Stimulated activated CD4-positive, alpha-beta T cell treated with anti-CD3 and anti-CD28 coated beads, TNF-alpha, amount 100 ng/mL, for 24 hours (primary cell): ENCODE measurements at places on chromosomes 12 and 14.
A peak's percentile ranks its signal among the peaks of the same experiment; 100 is the strongest.

- no peak for DNase-seq
These were observed 5.4 kb upstream of the NR4A1 start for GRCh38 chr12:52045794-52046199.

DNA sequence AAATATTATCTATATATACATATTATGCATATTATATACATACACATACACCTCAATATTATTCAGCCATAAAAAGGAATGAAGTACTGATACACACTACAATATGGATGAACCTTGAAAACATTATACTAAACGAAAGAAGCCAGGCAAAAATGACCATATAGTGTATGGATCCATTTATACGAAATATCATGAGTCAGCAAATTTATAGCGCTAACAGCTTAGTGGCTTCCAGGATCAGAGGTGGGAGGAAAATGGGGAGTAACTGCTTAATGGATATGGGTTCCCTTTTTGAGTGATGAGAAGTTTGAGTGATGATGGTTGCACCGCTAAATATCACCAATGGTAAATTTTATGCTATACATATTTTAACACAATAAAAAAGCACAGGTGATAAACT lies 32.7 kb downstream of the PTGER2 start:
- no peak for DNase-seq

GRCh38 chr14:68780358-68781160 lies 12.3 kb downstream of the ZFP36L1 start:
- no peak for DNase-seq

- no peak for DNase-seq
These were observed 182.5 kb upstream of the RGS6 start for GRCh38 chr14:71749613-71750238.

- no peak for DNase-seq
These were observed 21.7 kb downstream of the GNS start for GRCh38 chr12:64737539-64737938.

DNA sequence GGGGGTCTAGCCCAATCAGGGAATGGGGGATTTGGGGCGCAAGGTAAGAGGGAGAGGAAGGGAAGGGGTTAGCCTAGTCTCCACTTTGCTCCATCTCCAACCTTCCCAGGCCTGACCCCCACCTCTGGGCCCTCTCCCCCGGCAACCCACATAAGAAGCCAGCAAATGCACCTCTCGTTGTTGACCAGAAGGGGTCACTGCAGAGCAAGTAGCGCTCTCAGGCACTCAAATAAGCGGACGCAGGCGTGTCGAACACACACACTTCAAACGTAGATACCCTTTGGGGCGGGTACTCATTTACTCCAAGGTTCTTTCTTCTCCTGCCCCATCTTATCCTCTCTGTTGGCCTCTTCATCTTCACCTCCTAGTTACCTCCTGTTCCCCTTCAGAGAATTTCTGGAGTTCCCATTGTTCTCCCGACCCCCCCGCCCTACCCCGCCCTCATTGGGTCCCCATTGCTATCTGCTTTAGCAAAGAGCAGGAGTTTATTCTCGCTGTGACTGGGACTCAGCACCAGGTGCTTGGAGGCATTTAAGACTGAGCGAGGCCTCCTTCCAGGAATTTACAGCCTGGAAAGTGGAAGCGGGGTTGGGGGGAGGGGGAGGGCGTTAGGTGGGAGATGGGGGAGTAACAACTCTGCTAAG lies 1.5 kb upstream of the SRRM4 start:
- peak; percentile 12 for DNase-seq

DNA sequence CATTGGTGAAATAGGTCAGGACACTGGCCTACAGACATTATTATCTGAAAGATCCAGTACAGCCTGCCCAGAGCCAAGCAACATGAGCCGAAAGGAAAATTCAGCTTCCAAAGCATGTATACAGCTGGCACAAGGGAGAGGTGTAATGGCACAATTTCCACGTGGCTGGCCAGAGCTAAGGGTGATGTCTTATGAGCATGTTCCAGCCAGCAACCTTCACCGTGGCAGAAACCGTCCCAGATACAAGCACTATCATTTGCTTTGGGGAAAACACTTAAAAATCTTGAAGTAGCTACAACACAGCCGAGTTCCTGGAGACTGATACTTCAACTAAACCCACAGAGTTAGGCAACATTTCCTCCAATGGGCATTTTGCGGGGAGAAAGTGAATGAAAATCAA lies 44.5 kb downstream of the CORO1C start:
- no peak for DNase-seq

GRCh38 chr12:57520053-57520818 lies at the start of gene DDIT3:
Gene DDIT3 (minus strand): TSS chr12:57520514. CDS start chr12:57517406, 3,108 bp downstream.
- DNase-seq: peak; percentile 99

- no peak for DNase-seq
These were observed 311.7 kb upstream of the E2F7 start for GRCh38 chr12:77377116-77377515.

- DNase-seq: no peak
These were observed 7.7 kb downstream of the HOXC8 start for GRCh38 chr12:54016478-54016964.

DNA sequence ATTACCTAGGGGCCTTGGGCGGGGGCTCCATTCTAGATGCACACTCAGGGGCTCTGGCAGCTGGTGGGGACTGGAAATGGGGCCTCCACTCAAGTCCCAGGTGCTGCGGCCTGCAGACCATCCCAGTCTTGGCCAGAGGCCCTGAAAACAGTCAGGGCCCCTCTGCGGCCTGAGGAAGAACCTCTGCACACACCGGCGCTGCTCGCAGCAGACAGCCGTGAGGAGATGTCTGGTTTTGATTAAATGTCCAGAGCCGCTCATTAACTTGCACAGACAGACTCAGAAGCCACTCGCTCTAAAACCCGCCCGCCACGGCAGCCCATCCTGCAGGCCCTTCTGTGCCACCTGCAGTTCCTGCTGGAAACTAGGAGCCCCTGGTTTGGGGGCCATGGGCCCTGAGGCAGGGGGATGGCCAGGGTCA lies 36.4 kb upstream of the NCOR2 start:
- DNase-seq: no peak

DNA sequence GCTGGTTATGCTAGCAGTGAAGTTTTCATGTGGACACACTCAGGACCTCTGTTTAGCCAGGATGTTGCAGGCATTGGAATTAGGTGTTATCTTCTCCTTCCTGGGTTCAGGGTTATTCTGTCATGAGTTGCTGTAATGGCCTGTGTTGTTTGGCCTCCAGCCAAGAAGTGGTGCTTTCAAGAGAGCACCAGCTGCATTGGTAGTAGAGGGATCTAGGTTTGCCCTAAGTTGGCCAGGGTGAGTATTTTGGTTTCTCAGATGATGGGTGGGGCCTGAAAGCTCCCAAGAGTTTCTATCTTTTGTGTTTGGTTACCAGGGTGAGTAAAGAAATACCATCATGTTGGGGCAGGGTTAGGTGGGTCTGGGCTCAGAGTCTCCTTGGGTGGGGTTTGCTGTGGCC lies 2.7 kb upstream of the GZMH start:
- DNase-seq: no peak

- DNase-seq: no peak
These were observed 65.7 kb downstream of the TTC9 start for GRCh38 chr14:70707138-70708038.

DNA sequence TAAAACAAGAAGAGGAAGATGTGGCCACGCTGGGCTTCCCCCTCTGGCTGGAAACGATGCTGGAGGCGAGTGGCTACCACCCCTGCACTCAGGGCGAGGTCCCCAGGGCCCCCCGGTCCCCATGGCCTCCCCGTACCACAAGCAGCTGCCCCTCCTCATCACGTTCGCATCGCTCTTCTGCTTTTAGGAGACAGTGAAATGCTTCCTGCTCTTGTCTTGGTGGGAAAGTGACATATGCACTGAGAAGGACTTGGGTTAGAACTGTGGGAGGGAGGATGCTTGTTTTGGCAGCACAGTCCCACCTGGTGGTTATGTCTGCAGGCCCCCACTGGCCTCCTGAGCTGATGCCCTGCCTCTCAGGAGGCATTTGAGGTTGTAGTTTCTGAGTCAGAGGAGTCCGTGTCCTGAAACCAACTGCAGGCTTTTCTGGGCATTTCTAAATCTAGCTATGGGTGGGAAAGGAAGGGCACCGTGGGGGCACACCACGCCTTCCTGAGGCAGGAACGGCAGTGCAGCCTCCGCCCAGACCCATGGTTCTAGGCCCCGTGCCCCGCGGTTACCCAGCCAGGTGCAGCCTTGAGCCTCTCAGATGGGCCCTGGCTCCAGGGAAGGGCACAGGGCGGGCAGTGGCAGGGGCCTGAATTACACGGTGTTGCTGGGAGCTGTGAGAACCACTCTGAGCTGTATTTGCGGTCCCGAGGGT lies 139.3 kb downstream of the ADGRD1 start:
- DNase-seq: no peak

DNA sequence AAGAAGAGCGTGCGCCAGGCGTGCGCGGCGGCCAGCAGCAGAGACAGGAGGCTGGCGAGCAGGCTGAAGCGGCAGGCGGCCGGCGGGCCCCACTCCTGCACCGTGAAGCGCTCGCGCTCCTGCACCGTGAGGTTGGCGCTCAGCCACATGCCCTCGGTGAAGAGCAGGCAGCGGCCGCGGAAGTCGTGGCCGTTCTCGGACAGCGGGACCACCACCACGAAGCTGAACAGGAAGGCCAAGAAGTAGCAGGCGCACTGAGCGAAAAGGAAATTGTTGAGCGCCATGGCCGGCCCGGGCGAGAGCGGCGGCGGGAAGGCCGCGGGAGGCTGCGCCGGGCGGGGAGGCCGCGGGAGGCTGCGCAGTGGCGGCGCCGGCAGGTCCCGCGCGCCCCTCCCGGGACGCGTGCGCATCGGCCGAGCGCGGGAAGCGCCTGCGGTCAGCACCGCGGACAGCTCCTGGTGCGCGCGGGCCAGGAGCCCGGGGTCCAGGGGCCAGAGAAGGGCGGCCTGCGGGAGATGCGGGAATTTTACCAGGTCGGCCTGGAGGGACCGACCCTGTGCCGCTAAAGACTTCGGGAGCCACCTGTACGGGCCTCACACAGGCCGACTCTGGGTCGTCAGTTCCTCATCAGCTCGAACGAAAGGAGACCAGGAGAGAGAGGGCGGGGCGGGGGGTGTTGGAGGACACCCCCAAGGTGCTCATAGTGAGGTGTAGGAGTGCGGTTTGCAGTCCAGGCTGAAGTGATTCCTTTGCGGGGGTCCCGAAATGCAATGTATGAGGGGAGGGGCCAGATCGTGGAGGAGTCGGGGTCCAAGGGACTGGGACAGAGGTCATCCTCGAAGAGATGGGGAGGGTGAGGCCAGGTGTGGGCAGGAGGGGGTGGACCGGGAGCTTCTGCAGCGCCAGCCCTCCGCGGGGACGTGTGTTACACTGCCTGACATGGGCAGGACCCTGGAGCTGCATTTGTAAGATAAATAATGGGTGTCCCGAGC lies at the start of gene TMEM179:
TMEM179 (minus strand) TSS at position 315 of the 992 bp plus-strand sequence; CDS start at position 284, 31 bp downstream.
- DNase-seq: no peak

GRCh38 chr14:80959496-80959895 lies 4.1 kb downstream of the TSHR start:
- peak; percentile 42 for DNase-seq

- no peak for DNase-seq
These were observed 12.9 kb downstream of the PHLDA1 start for GRCh38 chr12:76018672-76019071.

- DNase-seq: no peak
These were observed 68.3 kb downstream of the METTL25 start for GRCh38 chr12:82426586-82426985.

DNA sequence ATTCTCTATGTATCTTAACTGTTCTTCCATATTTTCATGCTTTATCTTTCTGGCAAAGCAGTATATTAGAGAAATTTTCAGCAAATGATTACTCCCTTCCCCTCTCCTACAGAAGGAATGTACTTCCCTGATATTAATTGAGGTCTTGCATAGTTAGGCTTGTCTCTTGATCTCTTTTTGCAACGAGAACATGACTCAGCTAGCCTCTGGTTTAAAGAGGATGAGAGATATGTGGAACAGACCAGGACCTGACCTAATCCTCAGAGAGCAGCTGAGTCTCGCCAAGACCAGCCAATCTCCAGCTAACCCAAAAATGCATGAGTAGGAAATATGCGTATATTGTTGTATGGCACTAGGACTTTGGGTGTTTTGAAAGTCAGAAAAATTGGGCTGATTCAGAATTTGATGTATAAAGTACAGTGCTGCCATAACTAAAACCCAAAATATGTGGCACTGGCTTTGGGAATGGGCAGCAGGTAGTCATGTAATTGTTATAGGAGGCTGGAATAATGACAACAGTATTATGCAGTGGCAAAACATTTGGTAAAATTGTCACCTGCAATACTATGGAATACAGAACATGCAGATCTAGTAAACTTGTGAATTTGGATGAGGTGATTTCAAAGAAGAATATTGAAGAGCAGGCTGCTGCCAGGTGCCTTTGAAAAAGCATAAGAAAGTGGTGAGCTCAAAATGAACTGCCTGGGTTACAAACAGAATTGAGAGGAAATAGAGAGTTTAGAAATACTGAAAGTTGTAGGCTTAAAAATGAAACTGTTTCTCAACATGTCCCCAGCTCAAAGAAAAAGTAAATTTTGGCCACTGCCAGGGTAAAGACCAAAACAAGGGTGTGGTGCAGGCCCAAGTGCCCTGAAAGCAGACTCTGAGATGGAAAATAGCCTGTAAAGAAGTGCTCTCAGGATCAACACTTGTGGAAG lies 9.3 kb upstream of the USP15 start:
- DNase-seq: no peak

DNA sequence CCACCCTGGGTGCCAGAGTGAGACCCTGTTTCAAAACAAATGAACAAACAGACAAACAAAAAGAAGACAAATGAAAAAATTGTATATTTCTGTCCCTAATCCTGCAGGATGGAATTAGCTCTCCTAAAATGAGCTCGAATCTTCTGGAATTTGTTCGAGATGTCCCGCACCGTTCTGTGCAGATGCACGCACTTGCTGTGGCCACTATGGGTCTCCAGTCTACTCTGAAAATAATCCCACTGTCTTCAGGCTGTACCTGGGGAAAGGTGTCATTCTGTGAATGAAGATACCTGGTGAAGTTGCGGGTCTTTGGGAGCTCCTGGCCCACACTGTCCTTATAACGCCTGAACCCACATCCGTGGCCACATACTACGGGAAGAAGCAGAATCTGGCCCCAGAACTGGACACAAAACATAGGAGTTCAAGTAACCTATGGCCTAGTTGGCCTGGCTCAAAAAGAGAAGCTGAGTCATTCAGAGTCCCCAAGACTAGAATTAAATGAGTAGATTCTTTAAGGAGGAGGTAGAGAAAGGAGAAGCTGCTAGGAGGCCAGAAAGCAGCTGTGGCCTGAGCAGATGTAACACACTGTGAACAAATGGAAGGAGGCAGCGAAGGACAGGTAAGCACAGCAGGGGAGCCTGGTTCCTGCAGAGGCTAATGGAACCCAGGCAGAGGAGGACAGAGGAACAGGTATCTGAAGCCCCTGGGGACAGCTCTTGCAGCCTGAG lies 108.6 kb downstream of the FOXN3 start:
- DNase-seq: no peak

- no peak for DNase-seq
These were observed 73.2 kb upstream of the PSMA6 start for GRCh38 chr14:35218963-35219362.

DNA sequence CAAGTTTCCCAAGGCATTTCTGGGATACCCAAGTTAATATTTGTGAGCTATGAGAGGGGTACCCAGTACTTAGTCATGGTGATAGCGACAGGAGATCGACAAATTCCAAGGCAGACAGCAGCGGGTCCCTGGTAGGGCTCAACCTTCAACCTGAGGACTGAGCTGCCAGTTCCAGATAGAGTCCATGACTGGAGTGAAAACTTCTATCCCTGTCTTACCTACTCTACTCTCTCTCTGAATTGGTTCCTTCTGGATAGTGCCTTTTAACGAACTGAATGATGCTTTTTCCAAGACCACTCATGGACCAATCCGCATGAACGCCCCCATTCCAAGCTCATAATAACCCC lies 76.9 kb upstream of the ALG10 start:
- no peak for DNase-seq
